ENCODE measurements at places on chromosomes 5 and 9.
A peak's percentile ranks its signal among the peaks of the same experiment; 100 is the strongest.

GRCh38 chr9:627336-627970 is 214.0 kb upstream of the DMRT1 start:
- no peak for DNase-seq

DNA sequence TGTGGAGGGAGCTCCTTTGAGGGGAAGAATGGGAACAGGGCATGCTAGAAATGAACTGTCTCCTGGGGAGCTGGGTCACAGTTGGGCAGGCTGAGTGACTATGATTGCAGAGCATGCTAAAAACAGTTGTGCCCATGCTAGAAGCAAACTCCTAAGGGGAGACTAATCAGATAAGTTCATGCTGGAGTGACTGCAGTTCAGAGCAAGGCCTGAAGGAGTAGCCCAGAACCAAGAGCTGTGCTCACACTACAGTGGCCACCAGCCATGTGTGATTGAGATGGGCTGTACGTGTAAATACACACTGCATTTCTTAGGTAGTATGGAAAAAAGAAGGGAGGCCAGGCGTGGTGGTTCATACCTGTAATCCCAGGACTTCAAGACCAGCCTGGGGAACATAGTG is 10.3 kb upstream of the AK1 start:
- DNase-seq = no peak

DNA sequence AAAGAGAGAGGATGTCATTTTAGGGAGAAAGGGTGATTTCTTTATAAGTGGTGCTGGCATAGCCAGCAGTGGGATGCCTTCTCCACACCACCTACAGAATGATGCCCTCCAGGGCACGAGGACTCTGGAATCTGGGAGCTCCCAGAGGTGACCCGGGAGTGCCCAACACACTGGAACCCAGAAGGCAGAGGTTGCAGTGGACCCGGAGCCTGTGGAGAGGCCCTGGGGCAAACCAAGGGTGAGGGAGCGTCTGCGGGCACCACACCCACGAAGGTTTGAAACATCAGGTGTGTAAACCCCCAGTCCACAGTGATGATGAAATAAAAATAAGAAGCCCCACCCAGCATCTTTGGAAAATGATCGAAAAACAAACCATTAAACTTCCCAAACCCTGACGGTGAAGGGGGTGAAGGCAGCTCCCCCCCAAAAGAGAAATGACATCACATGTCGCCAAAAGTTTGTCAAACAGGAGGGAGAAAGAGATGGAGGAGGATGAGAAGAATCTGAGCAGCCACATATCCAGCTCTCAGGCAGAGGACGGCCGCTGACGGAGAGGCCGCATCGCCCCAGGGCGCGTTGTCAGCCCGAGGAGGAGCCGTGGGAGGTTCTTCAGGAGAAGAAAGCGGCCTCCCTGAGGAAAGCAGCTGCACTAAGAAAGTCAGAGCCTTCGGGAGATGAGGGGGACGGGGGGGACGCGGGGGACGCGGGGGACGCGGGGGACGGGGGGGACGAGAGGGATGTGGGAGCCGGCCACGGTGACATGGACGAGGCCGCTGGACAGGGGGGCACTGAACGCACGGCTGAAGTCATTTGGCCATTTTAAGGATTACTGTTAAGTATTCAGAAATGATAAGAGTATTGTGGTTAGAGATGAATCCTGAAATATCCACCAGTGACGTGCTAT is 43.1 kb upstream of the NSMF start:
- no peak for DNase-seq

- no peak for DNase-seq
Observed at GRCh38 chr9:19989213-19989612, 200.4 kb upstream of the SLC24A2 start.

DNA sequence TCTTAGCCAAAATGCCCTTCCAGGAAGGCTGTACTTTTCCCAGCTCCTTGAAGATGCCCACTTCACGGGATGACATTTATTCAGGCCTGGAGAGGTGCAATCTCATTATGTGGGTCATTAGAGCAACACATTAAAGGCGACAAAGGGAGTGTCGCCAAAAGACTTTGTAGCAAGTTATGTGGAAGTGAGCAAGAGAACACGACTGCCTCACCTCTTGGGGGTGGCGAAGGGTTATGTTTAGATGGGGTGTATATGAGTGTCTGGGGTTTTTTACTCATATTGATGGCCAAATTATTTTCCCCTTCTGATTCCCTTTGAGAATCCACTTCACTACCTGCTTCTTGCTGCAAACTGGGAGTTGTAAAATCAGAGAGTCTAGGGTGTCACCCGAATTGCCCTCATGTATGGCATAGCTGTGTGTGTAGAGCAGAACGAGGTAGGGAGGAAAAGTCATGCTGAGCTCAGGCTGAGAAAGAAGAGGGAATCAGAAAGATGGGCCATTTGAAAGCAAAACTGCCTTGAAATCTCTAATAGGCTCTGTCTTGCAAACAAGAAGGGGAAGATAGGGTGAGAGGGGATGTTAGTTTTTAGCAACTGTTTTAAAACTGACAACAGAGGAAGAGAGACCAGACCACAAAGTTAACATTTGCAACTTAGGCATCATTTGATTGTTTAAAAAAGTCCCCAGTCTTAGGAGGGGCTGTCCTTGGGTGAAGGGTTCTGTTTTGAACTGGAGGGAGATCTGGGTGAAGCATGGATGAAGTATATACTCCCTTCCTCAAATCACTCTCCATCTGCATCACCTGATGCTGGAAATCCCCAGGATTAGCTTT is 97.1 kb upstream of the IL12B start:
- DNase-seq = no peak

- DNase-seq = no peak
Observed at GRCh38 chr5:180830253-180831138, 27.9 kb upstream of the MGAT1 start.

- DNase-seq = no peak
Observed at GRCh38 chr5:169906745-169907649, 73.3 kb downstream of the INSYN2B start.

GRCh38 chr5:133017964-133018363 is 8.4 kb downstream of the ZCCHC10 start:
- no peak for DNase-seq

DNA sequence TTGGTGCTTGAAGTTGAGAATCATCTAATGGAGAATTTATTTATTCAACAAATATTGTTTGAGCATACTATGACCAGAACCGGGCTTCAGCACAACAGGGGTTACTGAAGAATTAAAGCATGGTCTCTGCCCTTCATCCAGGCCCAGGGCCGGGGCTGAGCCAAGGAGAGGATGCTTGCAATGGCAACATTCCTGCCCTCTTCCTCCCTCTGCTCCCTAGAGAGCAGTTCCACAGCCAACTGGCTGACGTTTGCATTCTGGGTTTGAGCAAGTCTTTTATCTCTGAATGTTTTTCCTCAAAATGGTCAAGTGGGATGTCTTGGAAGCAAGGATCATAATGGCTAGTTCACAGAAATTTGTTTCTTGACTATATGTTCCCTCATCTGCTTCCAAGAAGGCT is 80.7 kb downstream of the GLDC start:
- DNase-seq = peak; percentile 65

DNA sequence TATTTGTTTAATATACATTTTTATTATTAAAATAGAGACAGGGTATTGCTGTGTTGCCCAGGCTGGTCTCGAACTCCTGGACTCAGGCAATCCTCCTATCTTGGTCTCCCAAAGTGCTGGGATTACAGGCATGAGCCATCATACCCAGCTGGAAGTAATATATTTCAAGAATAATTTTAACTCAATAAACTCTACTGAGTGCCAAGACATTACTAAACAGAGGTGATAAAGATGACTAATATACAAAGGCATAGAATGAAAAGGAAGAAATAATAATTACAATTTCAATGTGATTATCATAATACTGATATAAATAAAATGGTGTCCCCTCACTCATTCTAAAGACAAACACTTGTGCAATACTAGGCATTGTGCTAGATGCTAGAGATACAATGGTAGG is 13.9 kb downstream of the GOLPH3 start:
- DNase-seq = no peak

- no peak for DNase-seq
Observed at GRCh38 chr5:97968346-97968745, 785.3 kb upstream of the RIOK2 start.
